ENCODE measurements at places on chromosomes 1 and 21.

DNA sequence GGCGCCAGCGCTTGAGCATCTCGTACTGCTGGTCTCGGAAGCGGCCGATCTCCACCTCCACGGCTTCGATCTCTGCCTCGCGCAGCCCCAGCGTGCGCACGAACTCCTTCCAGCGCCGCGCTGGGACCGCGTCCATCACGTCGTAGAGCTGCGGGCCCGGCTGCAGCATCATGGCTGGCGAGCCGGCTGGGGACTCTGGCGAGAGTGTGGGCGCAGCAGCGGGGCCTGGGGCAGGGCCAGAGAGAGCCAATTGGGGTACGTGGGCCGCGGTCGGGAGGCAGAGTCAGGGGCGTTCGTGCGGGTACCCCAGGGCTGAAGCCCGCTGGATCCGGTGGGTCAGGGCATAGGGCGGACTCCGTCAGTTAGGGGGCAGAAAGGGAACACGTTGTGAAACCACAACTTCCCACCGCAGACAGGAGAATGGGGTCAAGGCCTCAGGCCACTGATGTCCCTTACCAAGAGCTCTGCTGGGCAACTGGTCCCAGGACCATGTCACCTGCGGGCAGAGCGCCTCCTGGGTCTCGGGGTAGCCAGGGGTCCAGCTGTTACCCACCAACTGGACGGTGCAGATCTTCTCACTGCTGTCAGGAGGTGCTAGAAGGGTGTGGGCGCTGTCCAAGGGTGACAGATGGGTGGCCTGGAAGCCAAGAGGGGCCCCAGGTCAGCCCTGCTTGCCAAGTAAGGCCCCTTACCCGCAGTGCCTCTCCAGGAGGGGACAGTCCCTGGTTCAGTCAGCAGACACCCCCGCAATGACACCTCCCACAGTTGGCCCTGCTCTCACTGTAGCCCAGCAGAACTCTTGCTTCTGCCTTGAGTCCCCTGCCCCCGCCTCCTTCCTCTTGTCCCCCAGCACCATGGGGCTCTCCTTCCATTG, 4.2 kb downstream of the TNFRSF25 start:
- no peak for DNase-seq

DNA sequence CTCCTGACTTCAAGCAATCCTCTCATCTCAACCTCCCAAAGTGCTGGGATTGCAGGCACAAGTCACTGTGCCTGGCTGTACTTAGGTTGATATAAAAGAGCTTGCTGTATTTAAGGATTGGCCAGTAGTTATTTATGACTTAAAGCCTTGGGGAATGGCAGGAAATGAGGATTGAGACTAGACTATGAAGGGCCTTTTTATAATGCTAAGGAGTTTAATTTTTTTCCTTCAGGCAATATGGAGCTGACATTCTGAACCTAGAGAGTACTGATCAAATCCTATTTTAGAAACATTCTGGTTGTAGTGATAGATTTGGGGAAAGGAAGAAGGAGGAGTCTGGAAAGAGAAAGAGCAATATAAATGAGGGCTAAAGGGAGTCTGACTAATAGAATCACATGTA, 44.7 kb downstream of the MSH4 start:
- DNase-seq: no peak

- DNase-seq: no peak
Measured at GRCh38 chr1:164683235-164683634, 124.3 kb downstream of the PBX1 start.

DNA sequence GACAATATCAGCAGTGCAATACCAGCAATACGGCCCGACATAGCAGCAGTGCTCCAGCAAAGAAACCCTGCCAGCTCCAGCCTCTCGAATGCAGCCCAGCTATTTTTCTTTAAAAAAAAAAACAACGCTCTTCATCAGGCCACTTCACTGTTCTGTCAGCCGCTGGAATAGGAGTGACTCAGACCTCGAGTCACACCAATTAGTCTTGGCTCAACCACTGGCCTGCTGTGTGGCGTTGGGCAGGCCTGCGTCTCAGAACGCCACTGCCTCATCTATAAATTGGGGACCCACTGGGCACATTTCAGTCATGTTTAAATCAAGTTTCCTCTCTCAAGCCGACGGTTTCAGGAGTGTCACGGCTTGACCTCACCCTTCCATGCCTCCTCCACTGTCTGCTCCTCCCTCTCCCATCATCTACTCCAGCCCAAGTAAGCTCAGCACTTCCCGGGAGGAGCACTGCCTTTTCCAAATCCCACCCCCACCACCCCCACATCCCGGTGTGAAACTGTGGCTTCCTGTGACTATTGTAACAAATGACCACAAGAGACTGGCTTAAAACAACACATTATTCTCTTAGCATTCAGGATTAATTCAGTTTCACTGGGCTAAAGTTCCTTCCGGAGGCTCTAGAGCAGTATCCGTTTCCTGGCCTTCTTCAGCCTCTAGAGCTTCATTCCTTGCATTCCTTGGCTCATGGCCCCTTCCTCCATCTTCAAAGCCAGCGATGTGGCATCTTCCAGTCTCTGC, 71.9 kb upstream of the EFHD2 start:
- no peak for DNase-seq

- DNase-seq: no peak
Measured at GRCh38 chr1:70916034-70916427, 131.6 kb downstream of the PTGER3 start.

- no peak for DNase-seq
Measured at GRCh38 chr1:59990470-59990869, 63.9 kb upstream of the CYP2J2 start.

DNA sequence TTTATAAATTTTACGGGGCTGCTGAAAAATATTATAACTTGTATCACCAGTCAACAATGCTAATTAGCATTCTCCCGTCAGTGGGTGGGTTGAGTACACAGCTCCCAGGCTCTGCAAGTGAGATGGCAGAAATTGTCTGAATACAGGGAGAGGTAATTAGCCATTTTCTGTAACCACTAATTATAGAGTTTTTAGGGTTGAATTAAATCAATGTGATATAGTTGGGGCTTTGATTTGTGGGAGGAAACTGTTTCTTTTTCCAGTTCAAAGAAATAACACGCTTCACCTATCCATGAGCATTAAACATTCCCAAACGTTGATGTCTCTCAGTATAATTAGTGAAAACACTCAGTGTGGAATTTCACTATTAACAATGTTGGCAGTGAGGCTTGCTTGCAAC, 1.5 kb downstream of the VANGL1 start:
- DNase-seq: no peak

DNA sequence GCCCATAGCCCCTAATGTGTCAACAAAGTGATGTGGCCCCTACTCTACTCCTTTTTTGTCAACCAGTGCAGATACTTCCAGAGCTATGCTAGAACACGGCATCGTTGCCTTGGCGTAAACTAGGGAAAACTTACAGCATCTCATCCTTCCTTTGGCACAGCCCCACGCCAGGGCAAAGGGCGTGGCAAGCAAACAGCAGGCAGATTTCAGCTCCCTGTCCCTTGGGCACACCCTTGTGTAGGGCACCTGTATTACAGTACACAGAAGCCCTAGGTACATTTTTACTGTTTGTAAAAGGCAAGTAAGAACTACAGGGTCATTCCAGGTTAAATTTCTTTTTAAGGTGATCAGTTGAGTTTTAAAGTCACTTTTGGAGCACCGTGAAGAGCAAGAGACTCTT, 29.3 kb downstream of the PRDX6 start:
- DNase-seq: no peak

DNA sequence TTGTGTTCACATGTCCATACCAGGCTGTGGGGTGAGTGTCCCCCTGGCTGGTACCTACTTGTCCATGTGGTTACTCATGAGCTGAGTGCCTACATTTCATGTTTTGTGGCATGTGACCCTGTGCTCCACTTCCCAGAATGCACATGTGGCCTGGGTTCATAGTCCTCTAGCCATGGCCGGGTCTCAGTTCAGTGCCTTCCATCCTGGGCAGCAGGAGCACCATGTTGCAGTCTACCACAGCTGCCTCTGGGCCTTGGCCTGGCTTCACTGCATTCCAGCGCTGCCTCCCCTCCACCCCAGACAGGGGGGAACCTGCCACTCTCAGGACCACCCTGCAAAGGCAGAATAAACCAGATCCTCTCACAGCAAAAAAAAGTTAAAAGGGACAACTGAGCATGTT, 5.5 kb downstream of the CEPT1 start:
- DNase-seq: no peak

DNA sequence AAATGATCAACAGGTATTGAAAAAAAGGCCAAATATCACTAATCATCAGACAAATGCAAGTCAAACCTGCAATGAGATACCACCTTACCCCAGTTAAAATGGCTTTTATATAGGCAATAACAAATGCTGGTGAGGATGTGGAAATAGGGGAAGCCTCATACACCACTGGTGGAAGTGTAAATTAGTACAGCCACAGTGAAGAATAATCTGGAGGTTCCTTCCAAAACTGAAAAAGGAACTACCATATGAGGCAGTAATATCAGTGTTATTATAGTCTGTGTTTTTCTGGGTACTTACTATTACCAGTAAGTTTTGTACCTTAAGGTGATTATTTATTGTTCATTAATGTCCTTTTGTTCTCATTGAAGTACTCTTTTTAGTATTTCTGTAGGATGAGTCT, 201.3 kb downstream of the MRPL39 start:
- DNase-seq: no peak

DNA sequence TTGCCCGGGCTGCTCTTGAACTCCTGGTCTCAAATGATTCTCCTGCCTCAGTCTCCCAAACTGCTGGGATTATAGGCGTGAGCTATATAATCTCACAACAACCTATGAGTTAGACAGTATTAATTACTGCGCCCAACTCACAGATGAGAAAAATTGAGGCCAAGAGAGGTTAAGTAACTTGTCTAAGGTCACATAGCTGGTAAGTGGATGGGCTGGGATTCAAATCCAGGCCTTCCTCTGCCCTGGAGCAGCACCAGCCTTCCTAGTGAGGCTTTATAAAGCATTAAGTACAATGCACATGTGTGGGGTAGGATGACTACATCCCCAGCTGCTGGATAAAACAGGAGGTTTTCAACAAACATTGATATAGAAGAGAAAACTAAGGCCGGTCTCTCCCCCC, 15.1 kb downstream of the E2F2 start:
- DNase-seq: no peak

DNA sequence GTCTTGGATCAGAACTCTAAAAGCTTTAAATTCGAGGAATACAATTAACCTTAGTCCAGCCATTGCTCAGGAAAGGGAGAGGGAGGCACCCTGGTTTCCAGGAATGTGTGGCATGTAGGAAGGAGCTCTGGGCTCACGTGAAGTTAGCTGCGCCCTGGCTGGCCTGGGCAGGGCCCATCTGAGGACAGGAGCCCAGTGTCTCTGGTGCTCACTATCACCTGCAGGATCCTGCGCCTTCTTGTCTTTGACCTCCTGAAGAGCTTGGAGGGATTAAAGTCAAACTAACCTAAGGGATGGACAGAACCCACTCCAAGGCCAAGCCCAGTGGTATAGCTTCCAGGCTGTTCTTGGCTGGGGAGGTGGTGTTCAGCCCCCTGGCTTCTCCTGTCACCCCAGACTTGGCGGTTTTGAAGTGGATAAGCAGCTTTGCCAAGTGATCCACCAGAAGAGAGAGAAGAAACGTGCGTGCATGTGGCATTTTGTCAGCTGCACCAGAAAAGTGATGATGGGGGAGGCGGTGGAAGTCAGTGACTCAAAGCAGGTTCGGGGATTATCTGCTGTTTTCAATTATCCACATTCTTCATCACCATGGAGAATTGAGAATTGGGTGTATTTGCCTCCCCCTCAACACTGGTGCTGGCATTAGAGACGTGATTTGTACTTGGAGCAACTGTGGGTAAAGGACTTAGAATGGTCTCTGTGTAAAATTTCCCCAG, 11.9 kb upstream of the KCNN3 start:
- DNase-seq: no peak

GRCh38 chr21:38804789-38805327, 871 bp upstream of the ETS2 start:
- no peak for DNase-seq

DNA sequence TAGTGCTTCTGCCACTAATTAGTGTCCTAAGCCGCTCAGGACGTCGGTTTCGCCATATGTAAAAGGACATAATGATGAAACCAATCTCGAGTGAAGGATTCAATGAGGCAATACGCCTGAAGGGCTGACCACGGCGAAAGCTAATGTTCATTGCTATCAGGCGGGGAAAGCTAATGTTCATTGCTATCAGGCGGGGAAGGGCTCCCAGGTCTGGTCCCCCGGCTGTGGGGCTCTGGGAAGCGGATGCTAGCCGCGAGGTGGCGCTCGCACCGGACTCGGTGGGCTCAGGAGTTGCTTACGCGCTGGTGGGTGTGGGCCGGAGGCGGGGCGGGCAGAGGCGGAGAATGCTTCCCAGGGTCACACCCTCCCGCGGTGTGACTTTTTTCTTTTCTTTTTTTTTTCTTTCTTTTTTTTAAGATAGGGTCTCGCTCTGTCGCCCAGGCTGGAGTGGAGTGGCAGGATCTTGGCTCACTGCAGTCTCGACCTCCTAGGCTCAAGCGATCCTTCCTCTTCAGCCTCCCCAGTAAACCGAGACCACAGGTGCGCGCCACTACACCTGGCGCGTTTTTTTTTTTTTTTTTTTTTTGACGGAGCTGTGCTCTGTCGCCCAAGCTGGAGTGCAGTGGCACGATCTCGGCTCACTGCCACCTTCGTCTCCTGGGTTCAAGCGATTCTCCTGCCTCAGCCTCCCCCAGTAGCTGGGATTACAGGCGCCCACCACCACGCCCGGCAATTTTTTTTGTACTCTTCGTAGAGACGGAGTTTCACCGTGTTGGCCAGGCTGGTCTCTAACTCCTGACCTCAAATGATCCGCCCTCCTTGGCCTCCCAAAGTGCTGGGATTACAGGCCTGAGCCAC, 1.1 kb upstream of the PEAR1 start:
- peak; percentile 74 for DNase-seq

GRCh38 chr1:179229214-179230140, at the start of gene ABL2:
Gene ABL2 (minus strand): TSS chr1:179229677. CDS start chr1:179229397, 280 bp downstream.
- DNase-seq: peak; percentile 49

GRCh38 chr21:25893191-25893590, 158.4 kb downstream of the GABPA start:
- no peak for DNase-seq

DNA sequence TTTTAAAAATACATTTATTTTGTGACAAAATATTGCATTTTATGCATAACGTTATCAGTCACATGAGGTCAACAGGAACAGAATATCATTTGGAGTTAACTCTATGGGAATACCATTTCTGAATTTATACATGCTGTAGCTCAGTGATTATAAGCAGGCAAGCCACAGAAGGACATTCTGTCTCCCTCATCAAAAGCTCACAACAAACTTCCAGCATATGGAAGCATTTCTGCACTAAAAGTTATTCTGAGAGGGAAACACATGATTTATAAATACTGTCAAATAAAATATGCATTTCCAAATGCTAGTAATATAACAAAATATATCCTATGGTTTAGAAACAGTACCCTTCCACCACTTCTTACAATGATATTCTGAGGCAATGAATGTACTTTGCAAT, 854.1 kb upstream of the B3GALT2 start:
- DNase-seq: no peak

- DNase-seq: no peak
Measured at GRCh38 chr1:37108596-37109188, 74.4 kb upstream of the GRIK3 start.

DNA sequence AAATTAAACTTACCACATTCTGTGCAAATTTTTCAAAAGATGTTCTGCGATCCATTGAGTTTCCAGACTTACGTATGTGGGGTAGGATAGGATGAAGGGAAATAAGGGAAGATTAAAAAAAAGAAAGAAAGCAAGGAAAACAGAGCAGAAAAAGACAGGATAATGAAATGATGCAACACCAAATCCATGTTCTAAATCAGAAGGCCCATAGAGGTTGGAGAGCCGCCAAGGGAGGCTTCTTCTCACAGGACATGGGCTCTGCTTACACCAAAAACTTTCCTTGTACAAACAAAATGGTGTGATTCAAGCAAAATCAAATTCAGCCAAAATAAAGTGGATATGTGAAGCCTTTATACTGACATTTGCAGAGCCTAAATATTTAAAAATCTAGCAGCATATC, 189.5 kb upstream of the GREM2 start:
- no peak for DNase-seq

- DNase-seq: no peak
Measured at GRCh38 chr21:37592496-37592895, 225.9 kb downstream of the DYRK1A start.

All from central memory CD4-positive, alpha-beta T cell (primary cell).